ENCODE measurements at places on chromosomes 6 and 20.

GRCh38 chr20:58978351-58979190, 2.5 kb upstream of the NELFCD start:
- DNase-seq: no peak

DNA sequence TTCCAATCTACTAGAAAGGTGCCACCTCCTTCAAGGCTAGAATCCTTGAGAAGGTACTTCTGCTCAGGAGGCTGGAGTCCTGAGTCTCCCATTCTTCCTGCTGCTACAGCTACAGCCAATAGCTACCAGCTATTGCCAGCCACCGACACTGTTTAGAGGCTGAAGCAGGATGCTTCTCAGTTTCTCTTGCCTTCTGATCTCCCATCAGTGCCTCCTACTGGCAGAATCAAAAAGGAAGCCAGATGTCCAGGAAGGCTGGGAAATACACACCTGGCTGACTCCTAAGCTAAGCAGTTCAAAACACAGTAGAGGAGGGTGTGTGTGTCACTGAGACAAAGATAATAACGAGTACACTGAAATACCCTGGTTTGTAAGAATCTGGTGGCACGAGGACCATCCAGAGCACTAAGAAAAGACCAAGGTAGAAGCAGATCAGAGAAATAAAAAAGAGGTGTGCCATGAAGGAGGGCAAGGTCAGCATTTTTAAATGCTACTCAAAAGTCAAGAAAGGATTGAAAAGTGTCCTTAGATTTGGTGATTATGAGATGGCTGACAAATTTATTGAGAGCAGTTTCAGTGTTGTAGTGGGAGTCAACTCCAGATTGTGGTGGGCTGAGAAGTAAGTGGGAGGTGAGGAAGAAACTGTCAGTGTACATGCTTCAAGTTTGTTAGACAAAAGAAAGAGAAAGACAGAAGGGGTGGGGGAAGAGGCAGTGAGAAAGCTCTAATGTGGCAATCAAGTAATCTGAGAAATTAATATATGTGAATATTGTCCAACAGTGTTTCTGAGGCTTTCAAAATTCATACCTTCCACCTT, 2.3 kb upstream of the HLA-DMA start:
- no peak for DNase-seq

DNA sequence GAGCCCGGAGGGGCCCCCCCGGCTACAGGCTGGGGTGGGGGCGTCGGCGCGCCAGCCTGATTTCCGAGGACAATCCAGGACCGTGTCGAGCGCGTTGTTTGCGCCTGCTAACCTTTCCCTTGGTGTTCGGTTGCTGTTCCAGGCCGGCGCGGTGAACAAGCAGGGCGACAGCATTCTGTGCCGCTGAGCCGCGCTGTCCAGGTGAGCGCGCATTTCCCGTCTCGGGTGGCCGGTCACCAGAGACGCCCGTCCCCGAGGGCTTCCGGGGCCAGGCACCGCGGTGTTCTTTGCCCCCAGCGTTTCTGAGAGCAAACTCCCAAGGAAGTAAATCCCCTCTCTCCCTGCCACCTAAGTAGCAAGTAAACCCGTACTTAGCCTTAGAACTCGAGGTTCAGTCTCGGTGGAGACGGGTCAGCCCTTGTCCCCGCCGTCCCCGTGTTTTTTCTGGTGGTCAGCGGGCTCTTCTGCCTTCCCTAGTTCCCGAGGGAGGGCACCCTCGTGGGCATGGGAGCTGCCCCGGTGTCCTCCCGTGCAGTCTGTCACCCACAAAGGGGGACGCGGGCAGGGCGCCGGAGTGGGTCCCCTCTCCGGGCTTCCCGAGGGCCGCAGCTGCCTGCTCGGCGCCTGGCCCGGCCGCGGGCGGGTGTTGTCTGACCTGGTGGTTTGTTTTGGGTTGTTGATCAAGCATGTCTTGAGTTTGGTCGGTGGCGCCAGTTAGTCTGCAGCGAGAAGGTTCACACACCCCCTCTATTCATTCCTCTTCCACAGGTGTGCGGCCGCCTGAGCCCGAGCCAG, 1.5 kb downstream of the ID4 start:
- DNase-seq: no peak

DNA sequence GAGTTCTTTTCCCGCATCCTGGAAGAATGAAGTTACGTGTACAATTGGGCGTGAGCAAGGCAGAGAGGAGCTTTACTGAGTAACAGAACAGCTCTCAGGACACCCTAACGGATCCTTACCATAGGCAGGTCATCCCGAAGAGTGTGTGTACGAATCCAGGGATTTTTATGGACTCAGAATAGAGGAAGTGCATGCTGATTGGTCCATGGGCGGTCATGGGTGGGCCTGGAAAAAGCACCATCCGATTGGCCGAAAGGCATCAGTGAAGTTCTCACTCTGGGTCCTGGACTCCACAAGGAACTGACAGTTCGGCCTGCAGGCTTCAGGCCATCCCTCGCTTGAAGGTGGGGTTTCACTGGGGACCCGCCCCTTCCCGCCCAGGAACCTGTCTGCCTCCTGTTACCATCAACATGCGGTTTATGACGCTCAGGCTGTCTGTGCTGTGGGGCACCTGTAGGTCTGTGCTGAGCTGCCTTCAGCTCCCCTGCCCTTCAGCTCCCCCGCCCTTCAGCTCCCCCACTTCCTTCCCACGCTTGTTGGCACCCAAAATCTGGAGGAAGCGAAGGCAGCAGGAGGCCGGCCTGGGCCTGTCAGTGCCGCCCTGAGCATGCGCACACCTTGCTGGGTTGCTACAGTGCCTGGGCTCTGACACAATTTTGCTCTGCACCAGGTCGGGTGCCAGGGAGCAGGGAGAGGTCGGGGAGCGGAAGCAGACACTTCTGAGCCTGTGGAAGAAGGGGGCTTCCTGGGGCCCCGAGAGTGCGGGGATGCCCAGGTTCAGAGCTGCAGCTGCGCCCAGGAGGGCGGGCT, 57.9 kb upstream of the MANEA start:
- no peak for DNase-seq

- no peak for DNase-seq
These were observed 125.2 kb upstream of the MAP3K7 start for GRCh38 chr6:90712114-90712513.

- peak; percentile 10 for DNase-seq
These were observed 30.3 kb upstream of the RCAN2 start for GRCh38 chr6:46521464-46521971.

GRCh38 chr6:136696783-136697364, 95.4 kb downstream of the MAP3K5 start:
- DNase-seq: no peak

GRCh38 chr6:31791324-31792089, 4.0 kb downstream of the VARS1 start:
- DNase-seq: peak; percentile 50

- DNase-seq: no peak
These were observed 39.7 kb downstream of the SLC2A10 start for GRCh38 chr20:46749147-46749546.

DNA sequence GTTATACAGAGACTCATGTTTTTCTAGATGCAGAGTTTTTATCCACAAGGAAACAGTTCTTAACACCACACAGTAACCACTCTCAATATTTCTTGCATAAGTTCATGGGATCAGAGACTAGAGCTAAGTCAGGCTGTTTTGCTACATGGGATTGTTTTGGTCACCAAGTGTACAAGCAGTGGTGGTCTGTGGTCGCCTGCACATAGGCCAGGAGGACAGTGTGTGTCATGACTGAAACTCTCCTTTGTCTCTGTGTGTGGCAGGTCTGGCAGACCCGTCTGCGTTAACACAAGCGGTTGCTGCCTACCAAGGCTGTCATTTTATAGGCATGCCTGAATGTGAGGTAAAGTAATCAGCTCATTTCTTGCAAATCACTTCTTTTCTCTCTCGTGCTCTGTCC, 18.9 kb downstream of the WRNIP1 start:
- DNase-seq: no peak

DNA sequence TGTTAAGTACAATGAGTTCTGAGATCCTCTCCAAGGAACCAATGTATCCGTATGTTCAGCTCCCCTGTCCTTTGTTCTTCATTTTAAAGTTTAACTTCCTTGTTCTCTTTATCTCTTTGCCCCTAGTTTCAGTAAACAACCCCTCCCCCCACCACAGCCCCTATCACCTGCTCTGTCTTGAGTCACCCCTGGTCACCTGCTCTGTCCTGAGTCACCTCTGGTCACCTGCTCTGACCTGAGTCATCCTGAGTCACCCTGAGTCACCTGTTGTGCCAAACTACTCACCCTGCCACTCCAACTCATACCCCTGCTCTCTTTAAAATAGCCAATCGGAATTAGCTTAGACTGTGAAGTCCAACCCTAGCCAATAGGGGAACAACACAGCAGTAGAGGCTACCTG, 288.7 kb upstream of the CDYL start:
- DNase-seq: no peak

GRCh38 chr20:50826121-50826520, 31.3 kb downstream of the BCAS4 start:
- DNase-seq: no peak

- no peak for DNase-seq
These were observed 142.6 kb downstream of the ARHGAP18 start for GRCh38 chr6:129567374-129567773.

DNA sequence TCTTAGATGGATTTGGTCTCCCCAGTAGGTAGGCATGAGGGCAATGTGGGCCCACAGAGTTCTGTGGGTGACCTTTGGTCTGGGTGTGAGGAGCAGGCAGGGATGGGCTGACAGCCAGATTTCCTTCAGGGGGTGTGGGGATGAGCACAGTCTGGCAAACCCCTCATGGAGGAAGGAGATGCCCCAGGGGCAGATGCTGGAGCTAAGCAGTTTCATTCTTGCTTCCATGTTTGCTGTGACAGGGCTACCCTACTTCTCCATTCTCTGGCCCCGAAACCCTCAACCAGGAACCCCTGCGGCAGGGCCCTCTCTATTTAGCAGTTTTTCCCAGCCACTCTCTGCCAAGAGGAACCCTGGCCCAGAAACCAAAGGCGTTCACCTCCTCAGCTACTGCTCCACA, 40.4 kb downstream of the GCLC start:
- DNase-seq: no peak

- DNase-seq: no peak
These were observed 85.6 kb downstream of the MYB start for GRCh38 chr6:135266675-135267074.

GRCh38 chr6:169534039-169534421, 167.8 kb downstream of the WDR27 start:
- DNase-seq: no peak

DNA sequence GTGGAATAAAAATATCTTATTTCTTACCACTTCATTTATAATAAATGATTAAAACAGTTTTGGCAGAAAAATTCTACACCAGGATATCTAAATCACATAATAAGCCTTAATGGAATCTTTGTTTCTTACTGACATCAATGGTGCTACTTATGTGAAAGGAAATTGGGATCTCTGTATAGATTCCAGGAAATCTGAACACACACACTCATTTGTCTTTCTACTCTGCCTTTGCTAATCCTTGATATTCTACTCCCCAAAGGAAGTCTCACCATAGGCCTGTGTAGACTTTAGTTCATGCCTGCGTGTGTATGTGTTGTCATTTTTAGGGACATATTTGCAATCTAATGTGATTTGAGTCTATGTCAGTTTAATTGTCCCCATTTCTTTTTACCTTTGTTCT, 7.9 kb downstream of the ADGRB3 start:
- DNase-seq: no peak

DNA sequence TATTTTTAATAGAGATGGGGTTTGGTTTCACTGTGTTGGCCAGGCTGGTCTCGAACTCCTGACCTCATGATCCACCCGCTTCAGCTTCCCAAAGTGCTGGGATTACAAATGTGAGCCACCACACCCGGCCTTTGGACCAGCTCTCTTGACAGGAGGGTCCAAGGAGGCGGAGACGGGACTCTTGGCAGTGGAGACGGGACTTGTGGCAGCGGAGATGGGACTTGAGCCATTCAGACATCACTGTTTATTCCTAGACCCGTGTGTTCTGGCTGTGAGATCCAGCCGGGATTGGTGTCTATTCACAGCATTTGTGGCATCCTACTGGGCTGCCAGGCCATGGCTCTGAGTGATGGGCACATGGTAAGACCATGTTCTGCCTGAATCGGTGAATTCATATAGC, 25.6 kb downstream of the PRPF6 start:
- no peak for DNase-seq

DNA sequence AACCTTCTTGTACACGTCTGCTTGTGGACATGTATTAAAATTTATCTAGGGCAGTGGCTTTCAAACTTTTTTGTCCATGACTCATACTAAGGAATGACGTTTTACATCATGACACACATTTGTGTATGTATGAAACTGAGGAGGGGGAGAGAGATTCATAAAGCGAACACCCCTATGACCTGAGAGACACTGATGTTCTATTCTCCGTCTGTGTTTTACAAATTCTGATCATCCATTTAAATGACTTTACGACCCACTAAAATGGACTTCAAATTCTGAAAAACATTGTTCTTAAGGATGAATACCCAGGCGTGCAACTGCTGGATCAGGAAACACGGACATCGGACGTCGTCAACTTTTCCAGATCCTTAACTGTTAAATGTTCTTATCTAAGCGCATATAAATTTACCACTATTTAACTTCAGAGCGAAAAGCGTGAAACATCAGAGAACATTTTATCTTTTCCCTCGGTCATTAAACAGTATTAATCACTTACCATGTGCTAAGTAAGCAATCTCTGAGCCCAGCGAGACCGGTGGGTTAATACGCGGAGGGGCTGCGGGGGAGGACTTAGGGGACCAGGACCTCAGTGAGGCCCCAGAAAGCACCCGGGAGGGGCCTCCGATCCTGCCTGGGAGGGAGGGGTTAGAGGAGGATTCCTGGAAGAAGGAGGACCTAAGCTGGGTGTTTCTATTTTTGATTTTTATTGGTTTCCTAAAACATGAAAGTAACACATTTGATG, 1.2 kb downstream of the PLAGL1 start:
- DNase-seq: peak; percentile 74

DNA sequence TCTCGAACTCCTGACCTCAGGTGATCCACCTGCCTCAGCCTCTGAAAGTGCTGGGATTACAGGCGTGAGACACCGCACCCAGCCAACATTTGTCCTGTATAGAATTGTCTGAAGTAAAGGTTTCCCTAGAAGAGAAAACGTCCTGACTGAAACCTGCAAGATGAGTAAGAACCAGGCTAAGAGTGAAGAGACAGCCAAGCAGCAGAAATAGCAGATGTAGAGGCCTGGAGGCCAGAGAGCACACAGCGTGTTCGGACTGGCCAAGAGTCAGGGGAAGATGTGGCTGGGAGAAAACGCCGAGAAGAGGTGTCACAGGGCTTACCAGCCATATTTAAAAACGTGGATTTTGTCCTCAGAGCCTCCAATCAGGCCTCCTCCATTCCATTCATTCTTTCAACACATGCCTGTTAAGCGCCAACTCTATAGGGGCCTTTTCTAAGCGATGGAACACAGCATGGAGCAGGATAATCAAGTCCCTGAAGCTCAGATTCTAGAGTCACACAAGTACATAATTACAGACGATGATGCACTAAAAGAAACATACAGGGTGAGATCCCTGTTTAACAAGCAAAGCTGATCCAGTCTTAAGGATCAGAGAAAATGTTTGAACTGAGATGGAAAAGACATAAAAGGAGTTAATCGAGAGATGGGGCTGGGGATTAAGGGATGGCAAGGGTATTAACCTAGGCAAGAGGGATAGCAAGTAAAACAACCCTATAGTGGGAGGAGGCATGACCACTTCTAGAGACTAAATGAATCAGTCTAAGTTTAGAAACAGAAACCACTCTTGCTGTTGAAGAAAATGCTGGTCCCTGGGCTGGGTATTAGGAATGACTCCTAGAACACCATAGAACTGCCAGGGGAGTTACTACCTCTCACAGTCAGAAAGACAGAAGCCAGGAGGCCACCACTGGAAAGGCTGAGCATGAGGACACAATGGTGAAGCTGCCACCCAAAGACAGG, 4.8 kb downstream of the ZCCHC3 start:
- DNase-seq: no peak
